ENCODE measurements at places on chromosomes 7 and 10.

GRCh38 chr7:613442-614140, 93.9 kb upstream of the PDGFA start:
- no peak for DNase-seq

GRCh38 chr7:97014145-97014750, 8.9 kb downstream of the DLX6 start:
- no peak for DNase-seq

DNA sequence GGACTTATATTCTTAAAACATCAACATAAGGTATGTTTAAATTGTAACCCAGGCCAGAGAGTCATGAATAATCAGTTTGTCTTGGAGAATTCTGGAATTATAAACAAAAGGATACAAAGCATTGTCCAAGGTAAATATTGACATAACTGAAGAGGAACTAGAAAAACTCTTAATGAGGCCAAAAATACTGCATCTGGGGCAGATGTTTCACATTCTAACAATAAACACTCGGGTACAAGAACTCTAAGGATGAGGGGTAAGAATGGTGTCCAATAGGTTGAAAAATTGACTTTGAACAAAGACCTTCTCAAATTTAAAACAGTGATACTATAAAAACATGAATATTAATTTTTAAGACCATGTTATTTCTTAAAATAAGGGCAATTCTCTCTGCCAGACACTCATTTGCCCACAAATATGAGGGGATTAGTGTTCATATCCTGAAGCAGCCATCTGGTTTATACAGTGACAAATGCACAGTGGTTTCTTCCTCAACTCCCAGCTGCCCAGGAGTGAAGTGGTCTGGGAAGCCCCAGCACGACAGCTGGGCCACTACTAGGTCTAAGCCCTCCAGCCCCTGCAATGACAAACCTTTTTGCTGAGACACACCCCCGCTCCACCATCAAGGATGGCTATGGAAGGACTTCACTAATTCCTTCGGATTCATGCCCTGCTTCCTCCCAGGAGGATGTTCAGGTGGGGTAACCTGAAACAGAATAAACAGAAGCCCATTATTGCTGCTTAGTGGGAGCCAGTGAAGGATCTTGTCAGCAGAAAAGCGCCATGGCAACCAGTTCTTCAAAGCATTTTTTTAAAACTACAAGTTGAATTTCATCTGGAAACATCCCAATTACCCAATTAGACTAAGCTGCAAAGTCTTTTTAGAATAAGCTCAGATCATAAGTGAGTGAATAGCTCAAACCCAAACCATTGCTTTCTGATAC, 107.5 kb upstream of the ARID5B start:
- DNase-seq = peak; percentile 96

DNA sequence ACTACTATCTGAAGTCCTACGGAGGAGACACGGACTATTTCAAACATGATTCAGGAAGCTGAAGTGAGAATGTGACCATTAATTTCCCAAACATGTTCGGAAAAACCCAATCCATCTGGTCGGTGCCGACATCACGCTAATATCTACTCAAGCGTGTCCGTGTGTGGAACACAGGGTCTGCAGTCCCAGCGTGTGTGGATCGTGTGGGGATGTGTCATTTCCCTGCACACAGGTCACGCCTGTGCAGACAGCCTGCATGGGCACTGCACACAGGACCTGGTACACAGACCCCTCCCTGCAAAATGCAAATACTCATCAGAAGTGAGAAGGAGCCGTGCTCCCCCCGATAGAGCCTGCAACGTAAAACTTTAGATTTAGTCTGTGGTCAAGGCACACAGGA, 57.8 kb downstream of the CARD11 start:
- DNase-seq = no peak

GRCh38 chr10:102275343-102275742, 30.0 kb downstream of the GBF1 start:
- DNase-seq = no peak

- no peak for DNase-seq
Observed at GRCh38 chr7:158955146-158955870, 99.0 kb downstream of the DYNC2I1 start.

DNA sequence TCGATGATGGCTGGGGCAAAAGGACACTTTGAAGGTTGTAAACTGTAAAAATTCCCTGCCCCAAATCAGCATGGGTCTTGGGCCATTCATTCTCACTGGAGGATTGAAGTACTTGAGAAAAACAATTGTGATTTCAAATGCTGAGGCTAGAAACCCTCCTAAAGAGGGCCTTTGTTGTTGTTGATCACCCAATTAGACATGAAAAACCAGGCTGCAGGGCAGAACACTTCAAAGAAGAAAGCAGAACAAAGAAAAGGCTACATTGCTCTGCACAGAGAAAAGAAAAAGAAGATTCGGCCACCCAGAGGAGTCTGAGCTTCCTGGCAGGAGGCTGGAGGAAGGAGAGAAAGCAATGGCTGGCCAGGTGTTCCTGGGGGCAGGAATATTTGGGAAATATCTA, 143.1 kb downstream of the NPY start:
- no peak for DNase-seq

DNA sequence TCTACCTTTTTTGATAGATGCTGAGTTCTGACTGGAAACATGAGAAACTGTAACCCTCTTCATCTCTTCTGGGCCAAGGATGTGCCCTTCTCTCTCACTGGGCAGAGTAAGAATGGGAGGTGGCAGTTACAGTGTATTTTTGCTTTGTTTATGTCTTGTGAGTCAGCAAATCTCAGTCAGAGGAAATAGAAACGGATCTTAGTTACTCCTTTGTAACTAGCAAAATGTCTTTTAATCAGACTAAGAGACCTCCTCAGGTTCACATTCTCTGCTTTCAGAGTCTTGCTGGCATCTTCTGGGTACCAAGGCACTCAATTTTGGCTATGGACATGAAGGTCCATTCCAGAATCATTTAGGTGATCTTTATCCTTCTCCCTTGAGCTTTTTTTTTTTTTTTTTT, 70.9 kb downstream of the HHEX start:
- DNase-seq = no peak

GRCh38 chr7:1936531-1937251, 266.6 kb downstream of the ELFN1 start:
- peak; percentile 60 for DNase-seq

DNA sequence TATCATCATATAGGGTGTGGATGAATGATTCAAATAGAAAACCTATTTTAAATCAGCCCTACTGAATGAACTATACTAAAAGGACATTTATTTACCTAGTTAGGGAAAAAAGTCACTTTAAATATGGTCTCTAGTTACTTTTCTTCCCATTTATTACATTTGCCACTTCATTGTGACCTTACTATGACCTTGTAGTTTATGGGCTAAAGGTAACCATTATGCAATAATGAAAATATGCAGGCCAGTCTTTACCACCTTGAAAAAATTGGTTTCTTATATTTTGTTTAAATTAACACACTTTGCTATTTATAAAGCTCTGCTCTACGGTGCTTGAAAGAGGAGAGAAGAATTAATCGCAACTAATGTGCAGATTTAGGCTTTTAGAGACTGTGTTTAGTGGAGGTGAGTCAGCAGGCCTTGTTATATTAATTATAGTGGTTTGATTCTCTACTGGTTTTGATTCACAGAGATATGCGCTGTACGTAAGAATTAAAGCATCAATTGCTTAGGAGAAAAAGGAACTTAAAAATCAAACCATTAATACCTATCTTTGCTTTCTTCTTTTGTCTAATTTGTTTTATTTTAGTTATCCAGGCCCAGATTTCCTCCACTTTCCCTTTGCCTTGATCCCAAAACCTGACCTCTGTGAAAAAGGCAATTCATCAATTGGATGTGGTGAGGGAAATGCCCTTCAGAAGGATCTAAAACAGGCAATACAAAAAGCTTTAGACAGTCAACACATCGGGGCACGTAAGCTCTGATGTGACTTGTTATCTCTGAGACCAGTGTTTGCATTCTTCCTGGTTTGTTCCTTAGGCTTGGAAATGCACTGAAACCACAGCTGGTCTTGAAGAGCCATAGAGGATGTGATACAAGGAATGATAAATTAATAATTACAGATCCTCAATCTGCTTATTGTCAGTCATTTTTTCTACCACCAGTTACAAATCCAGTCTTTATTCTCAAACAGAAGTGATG, 141.2 kb upstream of the HDAC9 start:
- no peak for DNase-seq

GRCh38 chr10:72704117-72704516, 12.2 kb downstream of the MCU start:
- no peak for DNase-seq

DNA sequence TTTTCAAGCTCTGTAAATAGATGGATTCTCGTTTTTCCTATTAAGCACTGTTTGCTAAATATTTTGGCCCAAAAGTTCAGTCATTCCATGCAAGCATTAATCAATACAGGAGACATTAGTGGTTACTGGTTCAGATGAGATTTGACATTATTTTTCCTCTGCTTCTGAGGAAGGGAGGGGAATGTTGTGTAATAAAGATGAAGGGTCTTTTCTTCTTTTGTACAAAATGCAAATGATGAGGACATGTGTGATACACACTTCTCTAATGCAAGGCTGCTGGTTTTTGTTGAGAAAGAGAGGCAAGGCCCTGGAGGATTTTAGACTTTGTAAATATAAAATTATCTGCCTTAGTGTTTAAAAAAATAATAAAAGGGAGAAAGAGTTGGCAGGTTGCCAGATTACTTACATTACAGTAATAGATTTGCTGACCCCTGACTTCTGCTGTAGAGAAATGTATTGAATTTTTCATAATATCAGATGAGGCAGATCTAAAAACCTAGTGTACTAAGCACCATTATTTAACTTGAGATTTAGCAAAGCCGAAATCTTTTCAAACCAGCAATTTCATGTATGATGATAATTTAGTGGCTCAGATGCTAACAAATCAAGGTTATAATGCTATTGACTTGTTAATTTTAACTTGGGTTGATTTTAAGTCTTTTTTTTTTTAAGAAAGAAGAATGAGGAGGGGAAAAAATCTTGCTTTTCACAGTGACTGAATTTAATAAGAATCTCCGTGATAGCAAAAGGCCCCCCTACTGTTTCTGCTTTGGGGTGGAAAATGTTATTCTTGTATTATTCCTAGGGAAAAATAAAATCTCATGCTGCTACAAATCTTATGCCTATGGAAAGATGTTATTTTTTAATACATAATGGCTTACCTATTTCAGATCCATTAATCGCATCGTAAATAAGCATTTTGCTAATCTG, 180.1 kb downstream of the ARID5B start:
- peak; percentile 8 for DNase-seq

DNA sequence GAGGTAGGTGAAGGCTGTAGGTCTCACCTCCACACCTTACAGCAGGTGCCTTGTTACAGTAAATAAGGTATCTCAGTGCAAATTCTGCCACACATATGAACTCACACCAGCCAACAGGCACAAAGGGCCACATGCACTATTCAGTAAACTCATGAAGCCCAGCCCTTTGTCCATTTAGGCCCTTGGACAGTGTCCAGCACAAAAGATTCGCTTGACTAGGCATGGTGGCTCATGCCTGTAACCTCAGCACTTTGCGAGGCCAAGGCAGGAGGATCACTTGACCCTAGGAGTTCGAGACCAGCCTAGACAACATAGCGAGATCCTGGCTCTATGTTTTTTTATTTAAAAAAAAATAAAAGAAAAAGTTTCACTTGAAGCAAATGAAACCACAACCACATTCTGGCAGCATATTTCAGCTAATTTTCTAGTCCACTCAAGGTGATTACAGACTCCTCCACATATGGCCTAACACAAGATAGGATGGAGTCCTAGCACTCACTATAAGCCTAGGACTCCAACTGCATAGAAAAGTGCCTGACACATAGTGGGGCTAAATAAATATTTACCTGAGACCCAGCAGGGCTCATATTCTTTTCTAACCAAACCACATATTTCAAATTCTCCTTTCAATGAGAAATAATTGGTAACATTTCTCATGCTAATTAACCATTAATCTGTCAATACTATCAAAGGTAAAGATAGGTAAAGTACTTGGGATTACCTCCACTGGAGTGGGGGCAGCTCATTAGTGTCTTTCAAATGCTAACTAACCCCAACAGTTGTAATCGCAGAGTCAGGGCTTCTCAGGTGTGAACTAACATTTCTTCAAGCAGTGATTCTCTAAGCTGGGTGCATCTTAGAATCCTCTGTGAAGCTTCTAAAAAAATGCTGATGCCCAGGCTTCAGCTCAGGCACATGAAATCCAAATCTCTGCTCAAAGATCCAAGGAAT, 4.5 kb upstream of the ANKRD1 start:
- no peak for DNase-seq

- DNase-seq = no peak
Observed at GRCh38 chr7:115976651-115977050, 53.9 kb downstream of the TFEC start.

DNA sequence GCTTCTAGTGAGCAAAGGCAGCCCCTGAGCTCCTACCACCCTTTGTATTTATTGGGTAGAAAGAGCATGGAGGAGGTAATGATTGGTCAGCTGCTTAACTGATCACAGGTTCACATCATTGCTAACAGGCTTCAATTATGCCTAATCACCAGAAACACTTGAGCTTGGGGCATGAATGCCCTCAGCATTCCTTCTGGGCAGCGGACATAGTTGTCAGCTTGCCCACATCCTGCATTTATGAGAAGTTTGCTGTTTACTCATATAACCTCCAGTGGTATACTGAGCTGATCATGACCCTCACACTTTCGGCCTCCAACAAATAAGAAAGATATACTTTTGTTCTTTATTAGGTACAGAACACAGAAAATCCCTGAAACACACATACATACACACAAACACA, 140.3 kb upstream of the ODAD2 start:
- no peak for DNase-seq

DNA sequence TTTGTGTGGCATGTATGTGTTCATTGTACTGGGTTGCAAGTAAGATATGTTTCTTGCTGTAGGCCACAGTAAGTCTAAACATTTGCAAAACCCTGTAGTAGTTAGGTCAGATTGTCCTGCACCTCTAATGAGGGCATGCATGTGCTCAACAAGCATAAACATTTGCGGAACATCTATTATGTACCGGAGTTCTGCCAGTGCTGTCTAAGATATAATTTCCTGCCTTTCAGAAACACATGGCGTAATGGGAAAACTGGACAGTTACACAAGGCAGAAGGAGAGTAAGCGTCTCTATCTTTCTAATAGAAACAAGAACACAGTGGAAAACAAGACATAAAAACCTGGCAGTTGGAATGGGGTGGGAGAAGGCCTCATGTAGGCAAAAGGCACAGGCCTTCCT, 2.8 kb downstream of the ABCB8 start:
- DNase-seq = no peak
